ENCODE measurements at places on chromosomes 2 and 18. TPM values are rescaled to one million over a fixed set of nuclear protein-coding genes. Genes with fewer than 3 reads are reported as not detected.
A peak's percentile ranks its signal among the peaks of the same experiment; 100 is the strongest.

Gene GRP
- not detected for total RNA-seq

Gene IL1F10
- not detected for total RNA-seq

GRCh38 chr2:626491-627339, 50.5 kb downstream of the TMEM18 start:
- no peak for DNase-seq

DNA sequence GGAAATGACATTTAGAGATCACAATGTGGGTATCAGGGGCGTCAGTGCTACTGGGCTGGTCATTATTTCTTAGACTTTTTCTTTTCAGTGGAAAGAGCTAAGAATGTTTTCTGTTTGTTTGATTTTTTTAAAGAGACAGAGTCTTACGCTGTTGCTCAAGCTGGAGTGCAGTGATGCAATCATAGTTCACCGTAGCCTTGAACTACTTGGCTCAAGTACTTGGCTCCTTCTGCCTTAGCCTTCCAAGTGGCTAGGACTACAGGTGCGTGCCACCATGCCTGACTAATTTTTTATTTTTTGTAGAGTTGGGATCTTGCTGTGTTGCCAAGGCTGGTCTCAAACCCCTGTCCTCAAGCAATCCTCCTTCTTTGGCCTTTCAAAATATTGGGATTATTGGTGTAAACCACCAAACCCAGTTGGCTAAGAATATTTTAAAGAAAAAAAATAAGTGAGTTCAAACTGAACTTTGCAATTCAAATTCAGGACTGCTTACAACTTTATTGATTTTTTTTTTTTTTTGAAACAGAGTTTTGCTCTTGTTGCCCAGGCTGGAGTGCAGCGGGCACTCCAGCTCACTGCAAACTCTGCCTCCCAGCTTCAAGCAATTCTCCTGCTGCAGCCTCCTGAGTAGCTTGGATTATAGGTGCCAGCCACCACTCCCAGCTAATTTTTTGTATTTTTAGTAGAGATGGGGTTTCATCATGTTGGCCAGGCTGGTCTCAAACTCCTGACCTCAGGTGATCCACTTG, 154.2 kb downstream of the MIB1 start:
- no peak for DNase-seq

GRCh38 chr2:224331698-224332097, 70.2 kb downstream of the FAM124B start:
- DNase-seq = no peak

DNA sequence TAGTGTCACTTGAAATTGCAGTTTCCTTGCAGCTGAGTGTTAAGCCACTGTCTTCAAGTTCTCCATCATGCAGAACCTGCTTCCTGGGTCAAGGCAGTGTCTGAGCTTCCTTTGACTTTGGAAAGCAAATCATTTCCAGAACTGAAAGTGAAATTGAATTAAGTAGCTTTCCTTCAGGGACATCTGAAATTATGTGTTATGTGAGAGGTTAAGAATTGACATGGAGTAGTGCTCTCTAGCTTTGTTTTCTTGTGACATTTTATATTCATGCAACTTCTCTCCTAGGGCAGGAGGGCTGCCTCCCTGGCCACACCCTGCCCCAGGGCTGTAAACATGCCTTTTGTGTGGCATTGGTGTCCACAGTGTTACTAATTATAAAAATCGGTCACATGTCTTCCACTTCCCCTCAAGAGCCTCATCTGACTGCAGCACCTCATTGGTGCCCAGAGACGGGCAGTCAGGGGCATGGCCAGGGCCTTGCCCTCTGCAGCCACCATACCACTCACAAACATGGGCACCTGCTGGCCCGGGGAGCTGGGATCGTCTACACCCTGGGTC, 14.4 kb downstream of the RAB12 start:
- no peak for DNase-seq

- peak; percentile 1 for DNase-seq
These were observed 49.5 kb upstream of the CD226 start for GRCh38 chr18:69996951-69997798.

DNA sequence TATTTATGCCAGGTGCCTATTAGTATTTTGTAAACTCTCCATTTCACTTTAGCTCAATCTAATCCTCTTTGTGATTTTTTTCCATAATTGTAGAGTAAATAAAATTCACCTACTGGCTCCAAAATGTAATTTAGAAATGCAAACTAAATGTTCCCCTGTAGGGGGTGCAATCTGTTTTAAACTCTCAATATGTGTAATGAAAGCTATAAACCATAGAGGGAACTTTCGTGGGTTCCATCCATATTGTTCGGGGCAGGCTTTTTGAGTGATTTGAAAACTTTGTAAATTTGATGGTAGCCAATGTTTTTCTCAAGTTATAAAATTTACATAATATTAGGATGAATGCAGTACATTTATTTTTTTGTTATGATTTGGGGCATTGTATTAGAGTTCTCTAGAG, 49.4 kb downstream of the TSPYL6 start:
- DNase-seq = peak; percentile 56

All from HT-29 (cell line).